CD4-positive, alpha-beta T cell (primary cell): ENCODE measurements at places on chromosomes 1 and 21. TPM values are rescaled to one million over a fixed set of nuclear protein-coding genes. Genes with fewer than 3 reads are reported as not detected.

- H3K27me3 ChIP-seq: no peaks in the 10 kb centered on the region
- H3K36me3 ChIP-seq: no peaks in the 10 kb centered on the region
- H3K4me3 ChIP-seq: no peak overlapping the region
- no peaks in the 10 kb centered on the region for H3K4me1 ChIP-seq
- no peak overlapping the region for H3K27ac ChIP-seq
Observed at GRCh38 chr1:188425687-188426086, 1596.9 kb downstream of the PLA2G4A start.

DNA sequence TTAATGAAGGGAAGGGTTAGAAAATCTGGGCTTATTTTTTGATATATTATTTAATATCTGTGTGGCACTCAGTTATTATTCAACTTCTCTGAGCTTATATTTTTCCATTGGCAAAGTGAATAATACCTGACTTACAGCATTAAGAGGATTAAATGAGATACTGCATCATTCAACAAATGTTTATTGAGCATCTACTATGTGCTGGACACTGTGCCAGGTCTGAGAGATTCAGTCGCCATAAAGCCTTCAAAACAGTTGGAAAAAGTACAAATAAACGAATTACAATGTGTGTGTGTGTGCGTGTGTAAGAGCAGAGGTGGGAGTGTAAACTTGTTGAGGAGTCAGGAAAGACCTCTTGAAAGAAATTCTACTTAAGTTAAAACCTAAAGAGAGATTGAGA lies 87.9 kb upstream of the CD53 start:
- H3K36me3 ChIP-seq: no peaks in the 10 kb centered on the region
- H3K4me1 ChIP-seq: peaks cover 66% of the 10 kb centered on the region
- no peak for DNase-seq
- H3K4me3 ChIP-seq: no peak overlapping the region
- no peak overlapping the region for H3K27ac ChIP-seq

The C8B gene
- total RNA-seq: not detected

DNA sequence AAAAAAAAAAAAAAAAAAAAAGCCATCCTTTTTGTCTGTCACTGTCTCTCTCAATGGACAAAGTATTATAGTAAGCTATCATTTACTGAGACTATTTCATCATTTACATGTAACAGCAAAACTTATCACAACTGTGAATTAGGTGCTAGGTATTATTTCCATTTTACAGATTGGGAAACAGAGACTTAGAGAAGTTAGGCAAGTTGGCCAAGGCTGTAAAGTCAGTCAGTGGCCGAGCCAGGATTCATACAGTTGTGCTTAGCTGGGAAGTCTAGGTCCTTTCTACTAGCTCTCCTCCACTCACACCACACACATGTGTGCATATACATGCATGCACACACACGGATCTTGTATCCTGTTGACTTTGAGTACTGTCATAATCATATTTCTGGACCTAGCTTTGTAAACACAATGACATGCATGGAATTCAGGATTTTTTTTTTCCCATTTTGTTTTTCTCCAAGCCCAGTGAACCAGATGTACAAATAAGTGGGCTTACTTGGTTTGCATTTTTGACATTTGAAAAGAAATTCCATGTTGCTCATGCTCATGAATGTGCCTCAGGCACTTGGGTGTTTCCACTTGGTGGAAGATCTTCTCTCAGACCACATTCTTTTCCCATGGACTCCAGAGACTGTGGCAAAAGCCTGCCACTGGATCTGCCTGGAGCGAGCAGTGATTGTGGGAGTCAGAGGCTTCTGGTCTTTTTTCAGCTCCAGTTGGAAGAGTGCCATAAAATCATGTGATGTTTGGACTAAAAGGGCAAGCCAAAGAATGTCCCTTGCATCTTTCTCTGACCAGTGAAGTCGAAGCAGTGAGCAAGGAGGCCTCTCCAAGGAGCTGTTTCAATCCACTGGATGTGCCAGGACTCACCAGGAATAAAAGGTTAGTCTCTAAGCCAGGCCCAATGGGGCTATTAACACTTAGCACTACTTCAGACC lies 61.7 kb upstream of the DNAJC6 start:
- H3K27me3 ChIP-seq: no peaks in the 10 kb centered on the region
- H3K4me1 ChIP-seq: no peaks in the 10 kb centered on the region
- no peaks in the 10 kb centered on the region for H3K36me3 ChIP-seq

DNA sequence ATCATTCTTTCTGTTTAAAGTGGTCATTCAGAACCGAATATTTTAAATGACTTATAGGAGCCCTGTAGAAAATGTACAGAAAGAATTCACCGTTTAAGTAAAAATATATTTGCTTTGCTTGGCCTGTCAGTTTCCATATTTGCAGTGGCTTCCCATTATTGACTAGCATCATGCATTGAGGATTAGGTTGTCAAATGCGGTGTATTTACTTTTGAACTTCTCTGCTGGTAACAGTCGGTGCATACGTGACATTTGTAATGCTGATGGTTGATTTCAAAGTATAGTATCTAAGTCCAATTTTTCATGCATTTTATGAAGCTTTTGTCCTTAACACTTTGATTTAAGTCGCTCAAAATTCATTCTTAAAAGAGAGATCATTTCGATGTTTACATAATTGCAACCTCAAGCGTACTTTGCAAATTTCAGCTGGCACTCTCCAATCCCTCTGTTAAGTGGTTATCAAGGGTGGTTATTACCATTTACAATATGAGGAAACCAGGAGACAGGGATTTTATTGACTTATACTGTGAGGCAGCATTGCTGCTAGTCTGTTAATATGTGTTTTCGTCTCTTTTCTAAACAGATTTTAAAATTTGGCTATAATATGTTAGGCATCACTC lies 201.6 kb downstream of the SDCCAG8 start:
- H3K4me1 ChIP-seq: no peaks in the 10 kb centered on the region
- no peaks in the 10 kb centered on the region for H3K27me3 ChIP-seq
- no peak overlapping the region for H3K27ac ChIP-seq
- no peak for DNase-seq

DNA sequence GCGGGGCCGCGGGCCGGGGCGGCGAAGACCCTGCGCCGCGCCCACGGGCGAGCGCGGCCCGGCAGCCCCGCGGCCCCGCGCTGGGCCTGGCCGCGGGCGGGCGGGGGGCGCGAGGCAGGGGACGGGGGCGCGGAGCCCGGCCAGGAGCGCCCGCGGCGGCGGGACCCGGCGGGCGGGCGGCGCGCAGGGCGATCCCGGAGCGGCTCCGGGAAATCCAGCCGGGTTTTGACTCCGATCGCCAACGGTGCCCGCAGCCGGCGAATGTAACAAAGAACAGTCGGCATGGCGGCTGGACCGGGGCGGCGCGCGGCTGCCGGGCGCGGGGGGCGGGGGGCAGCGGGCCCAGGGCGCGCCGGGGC lies 334 bp downstream of the PRDM15 start:
- H3K27ac ChIP-seq: no peak overlapping the region
- H3K4me1 ChIP-seq: peaks cover 32% of the 10 kb centered on the region
- peaks cover 2% of the 10 kb centered on the region for H3K36me3 ChIP-seq
- peak overlapping the region; percentile 73 for H3K4me3 ChIP-seq
- DNase-seq: peak; percentile 88

GRCh38 chr1:30689901-30690645 lies 33.3 kb downstream of the MATN1 start:
- peaks cover 5% of the 10 kb centered on the region for H3K4me1 ChIP-seq
- DNase-seq: no peak
- H3K36me3 ChIP-seq: no peaks in the 10 kb centered on the region

The IRF6 gene
- 0.74 TPM for total RNA-seq

- H3K4me1 ChIP-seq: no peaks in the 10 kb centered on the region
- no peak overlapping the region for H3K4me3 ChIP-seq
- H3K27me3 ChIP-seq: no peaks in the 10 kb centered on the region
- DNase-seq: no peak
Observed at GRCh38 chr1:72845381-72845780, 563.0 kb upstream of the NEGR1 start.

GRCh38 chr1:201282931-201283829 lies at the start of gene PKP1:
Gene PKP1, plus strand, starts transcription at chr1:201283506. Its CDS starts 197 bp downstream, at chr1:201283703.
- H3K4me3 ChIP-seq: peak within 1 kb of the TSS; percentile 5
- H3K4me1 ChIP-seq: peaks cover 4% of the 10 kb centered on the region
- DNase-seq: no peak
- peaks cover 29% of the 10 kb centered on the region for H3K27me3 ChIP-seq
- H3K36me3 ChIP-seq: no peaks in the 10 kb centered on the region
- H3K27ac ChIP-seq: no peak within 1 kb of the TSS

DNA sequence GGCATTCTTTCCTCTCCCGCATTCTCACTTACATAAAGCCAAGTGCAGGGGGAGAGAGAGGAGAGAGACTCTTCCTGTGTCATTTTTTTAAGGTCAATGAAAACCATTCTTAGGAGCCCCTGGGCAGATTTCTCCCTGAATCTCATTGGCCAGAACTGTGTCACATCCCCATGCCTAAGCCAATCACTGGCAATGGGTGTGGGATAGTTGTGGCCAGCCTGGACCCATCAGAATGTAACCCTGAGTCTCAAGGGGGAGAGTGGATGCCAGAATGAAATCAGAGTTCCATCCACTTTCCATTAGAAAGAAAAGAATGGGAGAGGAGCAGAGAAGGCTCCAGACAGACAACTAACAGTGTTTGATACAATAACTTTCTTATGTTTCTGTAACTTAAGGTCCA lies 31.2 kb upstream of the COQ8A start:
- DNase-seq: no peak
- H3K4me3 ChIP-seq: no peak overlapping the region
- H3K4me1 ChIP-seq: peaks cover 2% of the 10 kb centered on the region

The CNKSR1 gene
- total RNA-seq: 3.6 TPM

DNA sequence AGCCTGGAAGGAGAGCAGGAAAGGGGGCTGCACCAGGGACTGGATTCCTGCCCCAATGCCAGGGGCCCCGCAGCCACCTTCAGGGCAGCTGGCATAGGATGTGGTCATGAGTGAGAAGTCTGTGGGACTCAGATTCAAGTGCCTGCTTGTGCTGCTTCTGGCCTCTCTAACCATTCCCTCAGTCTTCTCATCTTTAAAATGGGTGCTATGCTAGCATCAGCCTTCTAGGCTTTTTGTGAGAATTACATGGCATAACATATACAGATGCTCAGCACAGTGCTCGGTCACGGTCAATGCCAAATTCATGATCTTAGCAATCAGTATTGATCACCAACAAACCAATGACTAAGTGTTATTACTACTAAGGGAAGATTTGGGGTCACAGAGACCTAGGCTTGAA lies 23.5 kb downstream of the TRIM62 start:
- H3K36me3 ChIP-seq: peaks cover 33% of the 10 kb centered on the region
- H3K4me1 ChIP-seq: no peaks in the 10 kb centered on the region
- no peak for DNase-seq
- H3K27ac ChIP-seq: no peak overlapping the region
- H3K27me3 ChIP-seq: no peaks in the 10 kb centered on the region
- no peak overlapping the region for H3K4me3 ChIP-seq

The PCP4L1 gene
- total RNA-seq: not detected

DNA sequence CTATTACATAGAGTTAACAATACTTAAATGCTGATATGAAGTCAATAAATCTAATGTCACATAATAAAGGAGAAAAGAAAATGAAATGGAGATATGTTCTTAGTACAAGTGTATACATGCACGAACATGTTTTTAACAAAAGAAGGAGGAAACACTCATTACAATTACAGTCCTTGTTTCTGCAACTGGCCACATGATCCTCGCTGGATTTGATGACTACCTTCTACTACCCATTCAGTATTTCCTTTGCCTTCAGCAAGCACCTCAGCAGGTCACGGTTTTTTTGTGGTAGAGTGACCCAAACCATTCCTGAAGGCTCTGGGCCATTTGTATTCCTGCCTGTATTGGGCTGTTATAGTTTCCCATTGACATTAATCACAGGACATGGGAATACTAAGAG lies 172.8 kb upstream of the CXADR start:
- no peak for DNase-seq
- H3K4me1 ChIP-seq: no peaks in the 10 kb centered on the region
- no peak overlapping the region for H3K27ac ChIP-seq
- H3K27me3 ChIP-seq: no peaks in the 10 kb centered on the region
- H3K4me3 ChIP-seq: no peak overlapping the region

The RNF186 gene
- not detected for total RNA-seq

The USH2A gene
- not detected for total RNA-seq

The TMPRSS15 gene
- not detected for total RNA-seq

DNA sequence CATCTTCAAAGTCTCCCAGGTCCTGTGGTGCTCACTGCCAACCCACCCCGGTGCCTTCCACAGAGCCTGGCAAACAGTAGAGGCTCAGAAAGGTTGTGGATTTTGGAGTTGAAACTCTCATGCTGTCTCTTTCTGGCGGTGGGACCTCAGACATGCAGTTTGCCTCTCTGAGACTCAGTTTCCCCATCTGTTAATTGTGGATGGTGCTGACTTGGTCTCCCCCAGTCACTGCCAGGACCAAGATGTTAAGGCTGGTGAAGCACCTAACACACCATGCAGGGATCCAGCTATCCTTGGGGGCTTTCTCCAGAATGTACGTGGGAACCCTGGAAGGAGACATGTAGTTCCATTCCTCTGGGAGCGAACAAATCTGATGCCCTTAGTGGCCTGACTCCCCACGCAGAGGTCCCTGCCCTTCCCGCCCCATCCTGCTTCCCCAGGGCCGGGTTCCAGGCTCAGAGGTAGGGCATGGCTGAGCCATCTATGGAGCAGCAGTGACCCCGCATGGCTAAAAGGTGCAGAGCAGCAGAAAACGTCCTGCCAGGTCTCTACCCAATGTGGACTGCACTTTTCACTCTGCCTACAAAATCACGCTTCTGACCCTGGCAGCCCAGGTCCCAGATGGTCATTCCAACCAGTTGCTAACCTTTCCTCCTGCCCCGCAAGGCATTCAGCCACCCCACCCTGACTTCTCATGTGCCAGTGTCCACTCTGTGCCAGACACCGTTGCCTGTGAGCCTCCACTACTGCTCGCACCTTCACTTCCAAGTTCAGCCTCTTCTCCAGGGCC lies 9.2 kb upstream of the TTC22 start:
- peak; percentile 59 for DNase-seq
- no peak overlapping the region for H3K4me3 ChIP-seq
- peaks cover 21% of the 10 kb centered on the region for H3K4me1 ChIP-seq
- no peaks in the 10 kb centered on the region for H3K27me3 ChIP-seq
- H3K27ac ChIP-seq: no peak overlapping the region

- H3K36me3 ChIP-seq: no peaks in the 10 kb centered on the region
- no peak overlapping the region for H3K4me3 ChIP-seq
- H3K27me3 ChIP-seq: no peaks in the 10 kb centered on the region
- H3K27ac ChIP-seq: no peak overlapping the region
Observed at GRCh38 chr1:85936057-85936456, 220.5 kb downstream of the COL24A1 start.

The B3GALT5 gene
- total RNA-seq: not detected

DNA sequence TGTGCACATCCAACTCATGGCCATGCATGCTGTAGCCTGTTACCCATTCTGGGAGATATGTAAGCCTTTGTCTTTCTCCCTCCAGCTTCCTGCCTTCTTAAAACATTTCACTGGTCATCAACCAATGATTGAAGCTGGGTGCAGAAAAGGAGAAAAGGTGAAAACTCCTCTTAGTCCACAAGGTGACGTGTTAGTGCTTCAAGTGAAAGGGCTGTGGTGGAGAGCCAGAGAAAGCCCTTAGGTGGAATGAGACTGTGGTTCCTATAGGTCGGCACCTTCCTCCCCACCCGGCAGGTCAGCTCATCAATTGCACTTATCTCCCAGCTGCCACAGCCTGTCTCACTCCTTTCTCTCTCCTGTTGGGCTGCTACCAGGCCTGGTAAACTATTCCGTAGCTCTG lies 30.4 kb downstream of the ERG start:
- H3K36me3 ChIP-seq: no peaks in the 10 kb centered on the region
- H3K27ac ChIP-seq: no peak overlapping the region
- no peaks in the 10 kb centered on the region for H3K4me1 ChIP-seq
- H3K4me3 ChIP-seq: no peak overlapping the region

The RUSC1 gene
- total RNA-seq: 10.7 TPM
